Motor neuron (in vitro differentiated cells): ENCODE measurements at places on chromosomes 6 and 20.

DNA sequence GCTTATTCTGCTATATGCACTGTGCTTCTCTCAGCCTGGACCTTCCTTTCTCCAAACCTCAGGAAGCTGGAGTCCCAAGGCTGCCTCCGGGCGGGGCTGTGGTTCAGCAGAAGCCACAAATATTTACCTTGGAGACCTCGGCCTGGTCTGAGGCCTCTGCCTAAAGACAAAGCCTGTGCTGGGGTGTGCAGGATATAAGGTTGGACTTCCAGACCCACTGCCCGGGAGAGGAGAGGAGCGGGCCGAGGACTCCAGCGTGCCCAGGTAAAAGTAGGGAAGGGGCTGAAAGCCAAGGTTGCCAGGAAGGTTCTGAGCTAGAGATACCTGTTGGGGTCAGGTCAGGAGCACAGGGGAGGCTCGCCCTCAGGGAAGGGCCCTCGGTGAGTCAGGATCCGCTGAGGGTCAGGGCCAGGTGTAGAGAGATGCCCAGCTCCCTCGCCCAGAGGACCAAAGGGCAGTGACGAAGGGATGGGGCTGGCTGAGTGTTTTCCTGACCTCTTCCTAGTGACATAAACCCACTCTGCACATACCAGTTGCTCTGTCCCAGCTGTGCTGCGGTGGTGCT is at the start of gene BPIFB1:
BPIFB1 (plus strand) TSS at position 224 of the 565 bp plus-strand sequence. CDS start 2,860 bp downstream, outside the sequence.
- no peak for ATAC-seq

GRCh38 chr20:4234128-4234527 is 218.8 kb upstream of the RNF24 start:
- ATAC-seq, result no peak

DNA sequence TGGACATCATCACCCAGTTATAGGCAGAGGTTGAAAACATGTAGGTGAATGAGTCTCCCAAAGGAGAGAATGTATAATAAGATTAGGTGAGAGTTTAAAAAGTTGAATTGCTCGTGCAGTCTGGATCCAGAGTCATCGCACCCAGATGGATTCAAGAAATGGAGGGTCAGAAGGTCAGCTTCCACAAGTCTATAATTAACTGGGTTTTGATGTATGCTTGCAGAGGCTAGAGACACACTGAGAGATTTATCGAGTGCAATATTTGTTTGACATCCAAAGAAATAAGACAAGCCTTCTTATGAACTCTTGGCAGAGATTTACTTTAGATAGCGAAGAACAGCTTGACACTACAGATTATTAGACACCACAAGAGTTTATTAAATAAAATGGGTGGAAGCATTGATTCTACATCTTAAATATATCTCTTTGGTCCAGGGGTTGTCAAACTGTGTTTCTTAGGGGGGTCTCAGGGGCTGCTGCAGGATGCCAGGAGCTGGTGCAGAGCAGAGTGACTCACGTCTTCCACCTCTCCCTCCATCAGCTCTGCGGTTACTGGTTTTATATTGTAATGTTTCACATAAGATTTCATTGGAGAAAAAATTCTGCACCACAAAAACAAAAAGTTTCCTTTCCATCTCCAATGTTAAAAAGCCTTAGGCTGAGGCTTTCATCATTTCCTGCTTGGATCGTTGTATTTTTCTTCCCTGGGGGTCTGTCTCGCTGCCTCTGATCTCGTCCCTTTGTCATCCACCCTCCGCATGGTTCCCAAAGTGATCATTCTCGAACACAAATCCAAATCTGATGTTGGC is 176.2 kb upstream of the AHI1 start:
- no peak for ATAC-seq

GRCh38 chr6:13505345-13505734 is 17.9 kb upstream of the GFOD1 start:
- ATAC-seq, result no peak
